Activated T-cell treated with anti-CD3 and anti-CD28 coated beads, Interleukin-2, amount 50 U/mL, for 4 hours (primary cell): ENCODE measurements at places on chromosomes 11 and 22.

DNA sequence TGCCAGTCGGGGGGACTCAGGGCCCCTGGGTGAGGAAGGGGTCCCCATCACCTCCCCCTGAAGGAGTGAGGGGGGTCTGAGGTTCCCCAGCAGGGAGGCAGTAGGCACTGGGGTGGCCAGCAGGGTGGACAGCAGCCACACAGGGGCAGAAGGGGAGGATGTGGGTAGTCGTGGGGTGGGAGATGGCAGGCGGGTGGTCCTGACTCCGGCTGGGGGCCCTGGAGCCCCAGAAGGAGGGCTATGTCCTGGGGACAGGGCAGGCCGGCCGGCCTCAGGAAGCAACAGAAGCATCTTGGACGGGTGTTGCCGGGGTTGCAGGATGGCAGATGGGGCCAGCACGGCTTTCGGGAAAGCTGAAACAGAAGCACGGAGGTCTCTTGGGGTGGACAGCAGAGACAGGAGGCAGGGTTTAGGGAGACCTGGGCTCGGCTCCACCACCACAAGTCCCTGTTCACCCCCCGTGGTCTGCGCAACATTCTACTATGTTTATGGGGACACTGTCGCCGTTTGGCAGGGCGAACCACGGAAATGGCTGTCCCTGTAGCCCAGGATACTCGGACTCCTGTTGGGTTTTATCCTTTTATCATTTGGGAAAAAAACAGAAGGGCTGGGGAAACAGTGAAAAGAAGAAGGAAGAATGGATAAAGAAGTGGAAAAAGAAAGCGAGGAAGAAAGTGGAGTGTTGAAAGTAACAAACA, 14.1 kb downstream of the VWCE start:
- no peak for DNase-seq

DNA sequence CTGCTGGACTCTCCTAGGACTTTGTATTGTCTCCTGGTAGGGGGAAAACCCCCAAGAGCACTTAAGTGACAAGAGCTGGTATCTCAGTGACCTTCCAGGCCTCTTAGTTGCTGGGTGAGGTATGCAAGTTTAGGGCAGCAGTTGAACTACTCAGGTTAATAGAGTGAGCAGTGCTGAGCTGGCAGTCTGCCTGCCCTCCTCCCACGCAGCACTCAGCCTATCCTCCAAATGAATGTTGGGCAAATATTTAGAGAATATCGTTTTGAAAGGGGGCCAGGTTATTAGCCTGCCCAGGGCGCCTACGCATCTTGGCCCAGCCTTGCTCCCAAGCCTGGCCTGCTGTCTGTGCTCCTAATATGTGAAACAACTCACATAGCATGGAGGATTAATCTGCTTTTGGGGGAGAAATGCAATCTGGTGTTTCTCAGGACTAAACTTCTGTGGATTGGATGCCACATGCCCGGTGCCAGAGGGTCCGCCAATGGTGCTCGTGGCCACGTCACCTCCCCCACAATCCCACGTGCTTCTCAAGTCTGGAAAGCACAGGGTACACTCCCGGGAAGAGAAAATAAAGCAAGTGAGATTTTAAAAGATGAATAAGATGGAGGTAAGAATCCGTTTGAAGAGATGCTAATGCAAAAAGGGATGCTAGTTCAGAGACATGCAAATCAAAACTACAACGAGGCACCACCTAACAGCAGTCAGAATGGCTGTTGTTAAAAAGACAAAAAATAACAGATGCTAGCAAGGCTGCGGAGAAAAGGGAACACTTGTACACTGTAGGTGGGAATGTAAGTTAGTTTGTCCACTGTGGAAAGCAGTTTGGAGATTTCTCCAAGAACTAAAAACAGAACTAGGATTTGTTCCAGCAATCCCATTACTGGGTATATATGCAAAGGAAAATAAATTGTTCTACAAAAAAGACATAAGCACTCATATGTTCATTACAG, 67.7 kb downstream of the SPON1 start:
- DNase-seq, result no peak

DNA sequence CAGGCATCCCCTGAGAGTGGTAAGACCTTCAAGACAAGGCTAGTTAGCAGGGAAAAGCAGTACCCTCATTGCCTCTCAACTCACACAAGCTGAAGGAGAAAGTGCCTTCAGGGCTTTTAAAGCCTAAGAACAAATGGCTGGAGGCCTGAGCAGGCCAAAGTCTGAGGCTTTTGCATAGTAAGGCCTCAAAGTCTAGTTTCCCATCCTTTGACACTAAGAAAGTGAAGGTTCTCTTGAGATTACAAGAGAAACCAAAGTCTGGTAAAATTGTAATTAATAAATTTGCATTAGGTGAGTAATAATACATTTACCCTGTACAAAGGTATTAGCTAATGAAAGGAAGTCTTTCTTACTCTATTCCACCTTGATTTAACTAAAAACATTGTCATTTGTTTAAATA, 47.0 kb upstream of the CCDC89 start:
- no peak for DNase-seq

GRCh38 chr11:2575591-2576051, 124.2 kb downstream of the KCNQ1OT1 start:
- no peak for DNase-seq

GRCh38 chr11:3808861-3809623, 682 bp downstream of the PGAP2 start:
- DNase-seq, result no peak

GRCh38 chr11:93216511-93217101, 18.8 kb upstream of the SLC36A4 start:
- DNase-seq, result no peak

- DNase-seq, result no peak
Observed at GRCh38 chr11:64216879-64217278, 9.1 kb downstream of the TRPT1 start.

DNA sequence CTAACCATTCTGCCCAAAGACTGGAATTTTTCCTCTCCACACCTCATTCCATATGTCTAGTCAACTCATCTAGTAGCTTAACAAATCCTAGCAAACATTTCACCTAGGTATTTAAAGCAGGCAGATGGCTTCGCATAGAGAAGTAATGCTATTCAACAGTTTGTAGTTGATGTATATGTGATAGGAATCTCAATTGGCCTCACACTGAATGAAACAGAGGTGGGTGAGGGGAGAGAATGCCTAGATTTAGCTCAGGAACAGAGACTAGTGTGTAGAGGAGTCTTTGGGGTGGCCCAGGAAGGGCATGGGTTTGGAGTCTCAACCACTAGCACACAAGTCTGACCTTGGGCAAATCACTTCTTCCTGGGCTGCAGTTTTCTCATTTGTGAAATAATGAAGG, 196.2 kb downstream of the MYO18B start:
- no peak for DNase-seq

GRCh38 chr22:31871480-31871879, 72.9 kb upstream of the YWHAH start:
- no peak for DNase-seq

- no peak for DNase-seq
Observed at GRCh38 chr11:104529213-104529612, 365.3 kb upstream of the PDGFD start.

GRCh38 chr22:46613606-46614021, 6.6 kb upstream of the GRAMD4 start:
- no peak for DNase-seq
